ENCODE measurements at places on chromosomes 1 and 21.

- DNase-seq = peak; percentile 34
Measured at GRCh38 chr1:43975249-43975961, 645 bp downstream of the ATP6V0B start.

DNA sequence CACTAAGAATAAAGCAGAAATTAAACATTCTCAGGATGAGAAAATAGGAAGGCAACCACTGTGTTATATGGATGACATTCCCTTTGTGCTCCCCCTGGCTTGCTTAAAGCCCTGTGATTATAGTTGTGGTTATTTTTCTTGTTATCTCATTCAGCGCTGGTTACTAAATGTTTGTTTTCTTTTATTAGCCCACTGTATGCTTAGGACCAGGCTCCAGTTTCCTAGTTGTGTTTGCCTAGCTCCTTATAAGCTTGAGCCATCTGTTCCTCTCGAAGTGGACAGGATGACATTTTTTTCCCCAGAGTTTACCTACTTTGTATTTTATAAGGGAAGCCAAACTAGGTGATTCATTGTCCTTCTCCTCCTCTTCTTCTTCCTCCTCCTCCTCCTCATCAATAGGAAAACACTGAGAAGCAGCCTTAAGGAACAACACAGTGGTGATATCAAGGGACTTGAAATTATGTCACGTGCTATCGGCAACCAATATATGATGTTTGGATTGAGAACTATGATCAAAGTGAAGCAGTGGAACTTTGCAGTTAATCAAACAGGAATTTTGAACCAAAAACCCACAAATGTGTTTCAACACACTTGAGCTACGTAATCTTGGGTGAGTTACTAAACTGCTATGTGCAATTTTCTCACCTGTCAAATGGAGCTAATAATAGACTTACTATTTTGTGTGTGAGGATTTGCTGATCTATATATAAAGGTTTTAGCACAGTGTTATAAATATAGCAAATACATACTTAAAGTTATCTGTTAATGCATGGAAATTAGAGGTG is 35.1 kb upstream of the RGS7 start:
- no peak for DNase-seq

- DNase-seq = no peak
Measured at GRCh38 chr1:43220905-43221778, 48.6 kb upstream of the TMEM125 start.

- DNase-seq = peak; percentile 67
Measured at GRCh38 chr1:151196292-151196800, 2.0 kb upstream of the PIP5K1A start.

DNA sequence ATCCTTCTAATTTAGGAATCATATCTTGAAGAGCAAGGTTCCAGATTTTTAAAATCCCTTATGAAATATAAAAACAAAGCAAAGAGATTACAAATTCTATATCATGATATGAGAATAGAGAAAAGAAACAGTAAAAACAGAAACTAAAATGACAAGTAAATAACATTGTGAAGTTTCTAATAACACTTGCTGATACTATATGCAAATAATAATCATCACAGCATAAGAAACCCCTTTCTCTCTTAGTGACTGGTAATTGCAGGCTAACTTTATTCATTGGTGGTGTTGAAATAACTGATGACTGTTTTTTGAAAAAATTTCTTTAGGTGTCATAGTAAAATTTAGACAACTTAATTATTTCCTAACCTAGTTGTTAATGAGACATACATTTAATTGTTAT is 281.6 kb downstream of the PLA2G4A start:
- no peak for DNase-seq

DNA sequence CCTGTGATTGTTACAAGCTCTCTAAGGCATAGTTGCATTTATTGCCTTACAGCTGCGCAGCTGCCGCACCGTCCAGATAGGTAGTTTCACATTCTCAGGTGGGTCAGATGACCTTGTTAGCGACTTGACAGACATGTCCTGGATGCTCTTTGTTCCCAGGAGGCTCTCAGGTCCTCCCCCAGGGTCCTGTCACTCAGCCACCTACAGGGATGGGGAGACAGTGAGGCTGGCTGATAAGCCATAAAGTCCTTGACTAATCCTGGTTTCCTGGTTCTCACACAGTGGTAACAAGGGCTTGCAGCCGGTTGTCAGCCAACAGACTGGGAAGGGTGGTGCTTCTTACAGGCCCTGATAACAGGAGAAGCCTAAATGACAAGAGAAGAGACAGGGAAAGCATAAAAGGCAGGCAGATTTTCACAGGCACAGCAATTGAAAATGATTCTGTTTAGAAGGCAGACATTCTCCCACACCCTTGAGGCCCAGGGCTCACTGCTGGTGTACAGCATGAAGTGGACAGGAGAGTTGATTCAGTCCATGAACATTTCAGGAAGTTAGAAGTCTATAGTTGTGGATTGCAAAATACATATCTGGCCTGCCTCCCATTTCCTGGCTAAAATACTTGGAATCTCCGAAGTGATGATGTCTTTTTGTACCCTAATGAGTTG is 2.9 kb downstream of the ARF1 start:
- no peak for DNase-seq

DNA sequence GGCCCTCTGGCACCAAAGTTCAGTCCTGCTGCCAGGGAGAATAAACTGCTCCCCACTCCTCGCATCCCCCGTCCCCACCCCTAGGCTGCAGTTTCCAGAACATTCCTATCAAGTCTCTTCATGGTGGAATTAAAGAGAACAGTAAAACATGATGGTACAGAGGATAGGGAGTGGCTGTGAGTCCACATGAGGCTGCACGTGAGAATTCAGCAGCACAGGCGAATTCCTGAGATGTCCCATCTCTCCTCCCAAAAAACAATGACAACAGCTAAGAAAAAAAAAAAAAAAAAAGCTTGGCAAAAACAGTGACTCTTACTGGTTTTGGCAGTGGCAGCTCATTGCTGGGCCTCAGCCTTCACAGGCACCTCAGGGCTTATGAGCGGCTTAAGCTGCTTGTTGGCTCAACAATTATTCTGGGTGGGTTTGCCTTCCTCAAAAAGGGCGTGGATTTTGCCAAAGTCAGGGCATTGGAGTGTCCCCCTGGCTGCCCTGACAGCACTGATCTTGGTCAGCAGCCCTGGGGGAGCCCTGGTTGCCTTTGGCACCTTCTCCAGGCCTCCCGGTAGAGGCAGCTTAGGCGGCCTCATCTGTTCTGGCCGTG is 5.7 kb upstream of the IFFO2 start:
- DNase-seq = no peak

- DNase-seq = no peak
Measured at GRCh38 chr1:93625582-93626327, 55.9 kb downstream of the BCAR3 start.

DNA sequence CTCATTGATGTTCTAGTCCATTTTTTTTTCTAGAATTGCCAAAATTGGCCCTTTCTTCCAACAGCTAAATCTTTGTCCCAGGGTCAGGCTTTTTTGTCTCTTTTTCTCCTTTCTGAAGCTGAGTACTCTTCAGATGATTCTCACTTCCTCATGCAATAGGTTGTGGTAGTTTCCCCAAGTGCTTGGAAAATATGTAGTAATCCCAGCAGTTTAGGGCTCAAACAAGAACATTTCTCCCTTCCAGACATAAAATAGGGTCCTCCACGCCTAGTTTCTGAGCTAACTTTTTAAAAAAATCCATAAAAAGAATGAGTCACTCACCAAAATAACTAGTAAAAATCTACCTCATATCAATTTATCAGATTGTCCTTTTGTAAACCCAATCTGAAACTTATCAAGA is 10.0 kb upstream of the MCOLN3 start:
- DNase-seq = no peak

DNA sequence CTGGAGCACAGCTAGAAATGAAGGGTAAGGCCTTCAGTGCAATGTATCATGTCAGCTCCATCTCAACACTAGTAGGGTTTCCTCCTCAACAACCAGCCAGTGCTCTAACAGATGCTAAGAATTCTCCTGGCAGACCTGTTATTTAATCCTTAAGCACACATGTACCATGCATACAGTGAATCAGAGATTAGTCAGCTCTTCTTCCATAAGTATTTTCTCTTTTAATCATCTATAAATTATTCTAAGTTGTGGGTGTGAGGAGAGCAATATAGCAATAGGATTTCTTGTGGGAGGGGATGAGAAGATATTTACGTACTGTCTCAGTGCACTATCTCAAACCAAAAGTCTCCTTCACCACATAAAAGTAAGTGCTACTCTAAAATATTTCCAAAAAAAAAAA is 95.3 kb downstream of the COP1 start:
- DNase-seq = no peak

DNA sequence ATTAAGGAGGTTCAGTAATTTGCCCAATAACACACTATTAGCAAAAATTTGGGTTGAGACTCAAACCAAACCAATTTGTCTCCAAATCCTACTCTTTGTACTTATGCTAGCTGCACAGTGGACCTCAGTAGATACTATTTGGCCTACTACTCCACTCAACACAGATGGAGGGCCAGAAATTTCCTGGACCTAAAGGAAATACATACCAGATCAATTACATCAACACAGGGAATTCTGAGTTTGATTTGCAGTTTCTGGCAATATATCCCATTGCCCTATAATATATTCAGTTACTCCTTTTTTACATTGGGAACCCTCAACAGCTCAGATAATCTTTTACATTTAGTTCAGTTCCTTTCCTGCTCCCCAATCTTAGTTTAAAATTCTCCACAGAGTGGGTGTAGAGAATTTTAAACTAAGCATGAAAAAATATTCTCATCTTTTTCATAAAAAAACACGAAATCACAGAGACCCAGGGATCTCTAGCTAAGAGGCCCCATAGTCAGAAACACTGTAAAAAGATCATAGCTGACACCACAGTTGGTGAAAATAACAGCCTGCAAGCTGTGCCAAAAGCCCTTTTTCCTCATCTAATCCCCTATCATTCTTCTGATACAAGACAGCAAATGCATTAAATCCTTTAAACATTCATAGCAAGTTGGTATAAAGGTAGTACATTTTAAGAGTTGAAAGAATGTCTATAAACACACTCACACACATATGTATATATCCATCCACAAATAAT is 317.7 kb upstream of the ESRRG start:
- DNase-seq = no peak

- no peak for DNase-seq
Measured at GRCh38 chr1:191963781-191964455, 194.3 kb upstream of the RGS18 start.

DNA sequence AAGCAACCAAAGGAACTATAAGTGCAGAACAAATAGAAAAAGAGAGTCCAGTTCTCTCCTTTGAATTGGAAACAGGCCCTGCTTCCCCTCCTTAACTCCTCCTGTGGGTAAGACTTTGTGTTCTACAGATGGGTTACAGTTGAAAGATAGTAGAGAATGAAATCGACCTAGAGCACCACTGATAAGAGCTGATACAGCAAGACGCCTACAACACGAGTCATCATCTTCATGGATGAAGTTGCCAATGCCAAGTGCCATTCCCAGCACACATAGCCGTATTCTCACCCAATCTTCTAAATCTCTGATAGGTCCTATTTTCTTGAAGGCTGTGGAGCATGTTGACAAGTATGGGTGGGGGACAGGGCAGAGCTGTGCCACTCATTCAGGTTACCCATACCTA is 99.8 kb upstream of the CAMK1G start:
- no peak for DNase-seq

GRCh38 chr1:222247081-222247480 is 300.8 kb downstream of the HHIPL2 start:
- no peak for DNase-seq

DNA sequence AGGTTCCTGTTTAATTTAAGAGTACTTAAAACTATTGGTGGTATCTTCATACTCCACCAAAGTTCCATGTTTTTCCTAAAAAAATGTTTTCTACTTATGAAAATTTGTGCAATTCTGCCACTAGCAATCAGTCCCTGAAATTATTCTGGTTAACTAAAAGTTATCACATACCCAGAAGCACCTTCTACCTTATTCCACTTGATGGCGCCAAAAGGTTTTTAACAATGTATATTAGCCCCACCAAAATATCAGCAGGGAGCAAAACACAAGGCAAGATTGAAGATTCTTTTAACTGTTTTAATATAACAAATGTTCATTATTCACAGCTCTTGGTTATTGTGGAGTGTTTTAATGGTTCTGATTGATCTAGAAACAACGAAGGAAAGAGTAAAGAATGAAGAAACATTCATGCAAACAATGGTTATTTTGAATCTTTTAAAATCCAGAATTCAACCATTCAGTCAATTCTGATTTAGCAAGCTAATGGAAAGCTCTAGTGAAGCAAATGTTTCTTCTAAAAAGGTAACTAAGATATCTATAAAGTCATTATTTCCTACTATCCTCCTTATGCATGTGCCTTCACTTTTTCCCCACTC is 67.2 kb downstream of the TTLL7 start:
- no peak for DNase-seq

- no peak for DNase-seq
Measured at GRCh38 chr1:75855010-75855409, 58.3 kb downstream of the MSH4 start.

GRCh38 chr21:41711416-41712007 is 55.3 kb downstream of the RIPK4 start:
- DNase-seq = no peak

DNA sequence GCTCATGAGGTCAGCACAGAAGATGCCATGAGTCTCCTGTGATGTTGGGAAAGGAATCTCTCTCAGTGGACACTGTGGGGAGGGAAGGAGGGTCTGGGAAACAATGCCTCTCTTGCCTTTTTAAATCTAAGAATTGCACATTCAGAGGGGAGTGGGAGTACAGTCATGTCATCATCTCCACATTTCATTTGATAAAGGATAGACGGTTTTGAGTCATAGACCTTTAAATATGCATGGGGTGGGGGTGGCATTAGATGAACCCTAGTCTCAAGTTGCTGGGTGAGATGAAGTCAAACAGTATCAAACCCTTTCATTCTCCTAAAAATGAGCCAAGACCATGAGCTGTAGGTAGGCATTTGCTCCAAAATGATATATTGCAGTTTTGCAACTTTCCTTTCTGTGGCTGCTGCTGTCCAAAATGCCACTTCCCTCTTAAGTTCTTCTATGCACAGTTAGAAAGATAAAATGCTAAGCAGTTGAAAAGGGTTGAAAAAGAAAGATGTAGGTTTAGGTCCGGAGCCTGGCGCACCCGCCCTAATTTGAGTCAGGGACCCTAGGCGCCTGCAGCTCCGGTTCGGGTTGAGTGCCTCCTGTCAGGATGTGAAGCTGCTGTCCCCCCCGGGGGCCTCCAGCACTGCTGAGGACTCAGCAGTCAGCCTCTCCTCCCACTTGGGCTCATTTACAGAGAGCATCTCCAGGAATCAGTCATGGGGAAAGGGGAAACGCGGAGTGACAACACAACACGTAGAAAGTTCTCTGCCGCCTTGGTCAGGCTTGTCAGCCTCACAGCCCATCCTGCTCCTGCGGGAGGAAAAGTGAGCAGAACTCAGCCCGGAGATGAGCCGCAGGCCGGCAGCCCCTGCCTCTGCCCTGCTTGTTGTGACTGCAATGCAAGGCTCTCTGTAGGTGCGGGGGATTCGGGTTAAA is 479.3 kb upstream of the RUNX1 start:
- peak; percentile 17 for DNase-seq

DNA sequence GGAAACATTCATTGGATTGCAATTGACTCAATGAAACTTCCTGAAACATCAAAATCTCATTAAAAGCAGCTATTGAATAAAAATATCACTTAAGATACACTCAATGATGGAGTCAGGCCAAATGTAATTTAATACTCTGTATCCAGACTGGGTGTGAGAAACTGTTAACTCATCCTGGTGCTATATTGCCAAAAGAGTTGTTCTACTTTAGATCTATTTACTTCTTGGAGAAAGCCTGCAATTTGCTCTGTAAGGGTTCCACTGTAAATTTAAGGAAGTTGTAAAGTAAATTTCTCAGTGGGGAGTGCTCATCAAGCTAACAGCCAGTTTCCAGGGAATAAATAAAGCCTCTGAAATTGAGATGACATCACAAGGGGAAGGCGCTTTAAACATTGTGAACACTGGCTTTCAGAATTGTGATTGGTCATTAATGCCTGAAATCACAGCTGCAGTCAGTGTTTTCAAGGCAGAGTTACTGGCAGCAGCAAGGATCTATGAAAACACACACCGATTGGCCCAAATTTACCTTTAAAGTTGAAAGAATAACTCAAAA is 91.4 kb downstream of the OLFM3 start:
- no peak for DNase-seq
